Left ventricle myocardium inferior (tissue), 1 donor: ENCODE measurements at places on chromosomes 3 and 15.

DNA sequence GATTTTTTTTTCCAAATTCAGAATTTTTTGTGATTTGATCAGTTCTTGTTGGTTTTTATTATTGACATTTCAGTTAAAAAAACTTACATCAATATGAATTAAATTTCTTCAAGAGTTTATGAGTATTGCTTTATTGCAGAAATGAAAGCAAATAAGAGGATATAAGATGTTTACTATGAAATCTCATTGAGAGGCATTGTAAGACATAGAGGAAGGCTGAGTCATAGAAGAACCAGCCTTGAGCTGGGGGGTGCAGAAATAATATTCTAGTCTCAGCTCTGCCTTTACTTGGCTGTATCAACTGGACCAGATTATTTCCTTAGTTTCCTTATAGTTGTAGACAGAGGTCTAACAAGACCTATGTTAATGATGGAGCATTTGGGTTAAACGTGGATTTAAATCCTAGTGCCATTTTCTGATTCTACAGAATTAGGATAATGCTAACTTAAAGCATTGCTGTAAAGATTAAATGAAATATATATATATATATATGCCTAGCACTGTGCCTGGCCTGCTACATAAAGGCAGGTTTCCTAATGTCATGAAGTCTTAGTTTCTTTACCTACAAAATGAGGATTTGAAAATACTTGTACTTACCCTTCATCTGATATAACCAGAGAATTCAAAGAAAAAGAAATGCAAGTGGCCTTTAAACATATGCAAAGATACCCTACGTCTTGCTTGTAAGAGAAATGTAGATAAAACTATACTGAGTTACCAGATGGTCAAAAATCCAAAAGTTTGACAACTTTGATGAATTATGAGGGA is 7.3 kb downstream of the FAM98B start:
- DNase-seq = no peak

GRCh38 chr15:93523481-93523880 is 434.5 kb upstream of the RGMA start:
- DNase-seq = no peak

GRCh38 chr3:45774581-45775521 is 21.5 kb downstream of the SLC6A20 start:
- DNase-seq = no peak

GRCh38 chr3:73115806-73116205 is 54.3 kb downstream of the EBLN2 start:
- no peak for DNase-seq

GRCh38 chr3:132445817-132446216 is 28.5 kb downstream of the DNAJC13 start:
- DNase-seq = no peak
